ENCODE measurements at places on chromosomes 7 and 10.

- DNase-seq: no peak
Observed at GRCh38 chr7:106421181-106421762, 136.5 kb upstream of the NAMPT start.

GRCh38 chr10:132899054-132899750, 43.2 kb downstream of the CFAP46 start:
- DNase-seq: no peak

DNA sequence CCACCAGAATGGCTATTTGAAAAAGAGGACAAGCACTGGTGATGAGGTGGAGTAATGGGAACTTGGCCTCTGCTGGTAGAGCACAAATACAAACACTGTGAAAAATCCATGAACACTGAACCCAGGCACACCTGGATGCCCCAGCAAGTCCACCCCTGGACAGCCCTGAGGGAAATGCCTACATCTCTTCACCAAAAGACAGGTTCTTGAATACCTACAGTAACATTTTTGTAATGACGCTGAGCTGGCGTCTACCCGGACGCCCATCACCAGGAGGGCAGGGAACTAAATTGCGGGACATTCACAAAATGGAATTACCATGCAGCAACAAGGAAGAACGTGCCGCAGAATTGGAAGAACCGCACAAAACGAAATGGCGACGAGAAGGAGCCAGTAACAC, 70.5 kb downstream of the GNA12 start:
- no peak for DNase-seq

GRCh38 chr10:21014141-21014540, 117.0 kb upstream of the NEBL start:
- no peak for DNase-seq

DNA sequence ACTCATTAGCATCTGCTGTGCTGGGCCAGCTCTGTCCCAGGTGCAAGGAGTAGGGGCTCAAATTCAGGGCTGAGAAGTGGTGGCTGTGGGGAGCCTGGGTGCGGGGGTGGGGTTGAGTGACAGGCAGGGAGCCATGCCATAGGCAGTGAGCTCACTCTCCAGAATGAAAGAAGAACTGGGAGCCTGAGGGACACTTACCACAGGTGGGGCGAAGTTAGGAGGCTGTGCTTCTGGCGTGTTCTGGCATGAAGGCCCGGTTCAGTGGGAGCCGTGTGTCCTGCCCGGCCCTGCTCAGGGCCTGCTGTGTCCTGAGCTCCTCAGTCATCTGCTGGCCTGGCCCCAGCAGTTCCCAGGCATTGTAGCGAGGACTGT, 62.5 kb downstream of the MKI67 start:
- peak; percentile 68 for DNase-seq

- no peak for DNase-seq
Observed at GRCh38 chr10:3265088-3265487, 92.5 kb upstream of the PITRM1 start.

DNA sequence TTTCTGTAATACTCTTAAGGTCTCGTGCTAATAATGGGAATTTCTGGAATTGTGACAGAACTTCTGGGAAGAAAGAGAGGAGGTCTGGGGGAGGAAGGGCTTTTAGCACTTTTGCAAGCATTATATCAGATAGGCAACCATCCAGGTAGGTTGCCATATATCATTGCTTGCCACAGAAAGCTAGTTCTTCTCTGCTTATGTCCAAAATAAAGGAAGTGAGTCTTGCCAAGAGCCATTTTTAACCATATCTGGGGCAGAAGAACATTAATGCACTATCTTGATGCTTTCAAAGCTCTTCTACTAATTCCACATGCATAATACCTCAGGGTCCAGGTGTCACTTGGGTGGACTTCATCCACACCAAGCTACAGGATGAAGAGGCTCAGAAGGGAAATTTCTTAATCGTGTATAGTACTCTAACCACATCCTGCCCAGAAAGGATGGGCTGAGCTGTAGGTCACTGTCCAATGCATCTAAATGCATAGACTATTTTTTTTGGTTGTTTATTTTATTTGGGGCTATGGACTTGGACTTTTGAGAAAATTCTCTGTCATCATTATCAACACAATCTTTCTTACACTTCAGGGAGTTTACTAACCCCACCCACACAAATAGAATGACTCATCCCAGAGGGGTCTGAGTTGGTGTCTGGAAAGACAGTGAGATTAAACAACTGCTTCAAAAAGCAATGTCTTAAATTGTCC, 68.9 kb upstream of the ADO start:
- DNase-seq: peak; percentile 25

DNA sequence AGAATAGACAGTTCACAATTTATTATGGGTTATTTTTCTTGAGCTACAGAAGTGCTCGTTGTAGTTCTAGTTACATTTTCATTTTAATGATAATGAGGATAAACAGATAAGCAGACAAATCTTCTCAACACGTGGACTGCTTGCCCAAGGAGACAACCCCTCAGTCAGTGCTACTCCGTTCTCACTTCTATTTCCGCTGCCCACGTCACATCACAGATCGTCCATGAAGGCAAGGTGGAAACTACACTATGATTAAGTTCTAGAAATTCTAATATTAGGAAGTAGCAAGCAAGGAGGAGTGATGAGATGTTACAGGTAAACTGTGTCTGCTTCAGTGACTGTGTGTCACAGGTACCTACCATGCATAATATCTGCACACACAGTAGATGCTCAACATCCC, 210.5 kb downstream of the CHCHD3 start:
- no peak for DNase-seq

DNA sequence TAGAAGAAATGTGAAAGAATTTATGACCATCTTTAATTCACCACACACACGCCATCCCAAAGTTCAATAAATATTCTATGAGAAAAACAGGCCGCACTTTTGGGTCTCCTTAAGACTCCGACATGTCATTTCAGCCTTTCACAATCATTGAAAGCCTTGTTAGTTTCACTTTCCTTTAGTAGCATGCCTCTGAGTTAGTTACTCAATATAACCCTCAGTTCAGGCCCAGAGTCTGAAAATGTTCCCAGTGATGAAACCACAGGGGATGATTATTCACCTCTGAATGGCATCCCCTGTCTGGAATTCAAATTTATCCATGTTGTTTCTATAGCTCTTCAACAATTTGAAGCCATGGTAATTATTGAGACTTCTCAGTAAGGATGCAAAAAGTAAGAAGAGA, 278.1 kb upstream of the NRP1 start:
- no peak for DNase-seq

DNA sequence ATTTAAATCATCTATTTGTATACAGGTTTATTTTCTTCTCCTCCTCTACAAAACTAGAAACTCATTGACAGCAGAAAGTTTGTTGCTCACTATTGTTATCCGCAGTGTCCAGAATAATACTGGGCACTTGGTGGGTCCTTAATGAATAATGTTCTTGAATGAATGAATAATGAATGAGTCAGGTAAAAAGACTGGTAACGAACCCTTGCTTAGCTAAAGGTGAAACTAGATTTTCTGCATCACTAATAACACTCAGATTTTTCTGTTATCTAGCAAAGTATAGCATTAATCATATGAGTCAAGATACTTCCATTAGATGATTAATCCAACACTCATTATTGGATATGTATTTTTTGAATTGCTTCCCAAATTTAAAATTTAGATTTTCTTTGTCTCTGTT, 953.2 kb downstream of the SORCS3 start:
- DNase-seq: no peak

DNA sequence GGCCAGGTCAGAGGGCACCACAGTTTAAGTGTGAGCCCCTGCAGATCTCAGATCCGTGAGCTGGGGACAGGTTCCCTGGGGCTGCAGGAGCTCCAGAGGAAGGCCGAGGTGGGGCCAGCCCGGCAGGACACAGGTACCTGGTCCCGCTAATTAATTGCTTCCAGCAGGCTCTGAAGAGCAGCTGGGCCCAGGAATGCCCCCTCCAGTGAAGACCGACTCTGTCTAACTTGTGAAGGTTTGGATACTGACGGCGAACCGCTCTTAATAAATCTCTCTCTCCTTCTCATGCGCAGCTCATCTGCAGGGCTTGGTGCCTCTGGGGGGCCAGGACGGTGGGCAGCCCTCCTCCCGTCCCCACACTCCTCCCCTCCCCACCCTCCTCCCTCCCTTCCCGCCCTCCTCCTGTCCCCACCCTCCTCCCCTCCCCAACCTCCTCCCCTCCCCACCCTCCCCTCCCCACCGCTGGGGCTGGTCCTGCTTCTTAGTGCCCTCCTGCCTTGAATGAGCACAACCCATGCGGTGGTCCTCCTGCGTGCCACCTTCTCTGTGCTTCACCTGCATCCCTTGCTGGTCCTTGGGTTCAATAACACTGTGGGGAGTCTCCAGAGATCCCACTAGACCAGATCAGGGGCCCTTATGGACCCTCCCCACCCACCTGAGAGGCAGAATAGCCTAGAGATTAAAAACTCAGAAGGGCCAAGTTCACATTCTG, 38.3 kb downstream of the PDGFA start:
- no peak for DNase-seq

DNA sequence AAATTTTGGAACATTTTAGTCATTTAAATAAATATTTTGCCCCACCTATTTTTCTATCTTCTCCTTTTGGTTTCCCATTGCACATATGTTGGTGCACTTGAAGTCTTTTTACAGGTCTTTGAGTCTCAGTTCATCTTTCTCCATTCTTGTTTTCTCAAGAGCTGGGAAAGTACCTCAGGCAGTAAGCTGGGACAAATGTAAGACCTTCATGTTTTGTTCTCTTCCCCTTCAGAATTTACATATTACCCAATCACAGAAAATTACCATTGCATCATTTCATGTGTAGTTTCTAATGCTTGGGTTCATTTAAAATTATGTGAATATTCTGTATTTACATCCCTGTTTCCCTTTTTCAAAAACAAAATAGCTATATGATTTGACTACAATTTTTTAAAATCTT, 1150.0 kb upstream of the POT1 start:
- no peak for DNase-seq

DNA sequence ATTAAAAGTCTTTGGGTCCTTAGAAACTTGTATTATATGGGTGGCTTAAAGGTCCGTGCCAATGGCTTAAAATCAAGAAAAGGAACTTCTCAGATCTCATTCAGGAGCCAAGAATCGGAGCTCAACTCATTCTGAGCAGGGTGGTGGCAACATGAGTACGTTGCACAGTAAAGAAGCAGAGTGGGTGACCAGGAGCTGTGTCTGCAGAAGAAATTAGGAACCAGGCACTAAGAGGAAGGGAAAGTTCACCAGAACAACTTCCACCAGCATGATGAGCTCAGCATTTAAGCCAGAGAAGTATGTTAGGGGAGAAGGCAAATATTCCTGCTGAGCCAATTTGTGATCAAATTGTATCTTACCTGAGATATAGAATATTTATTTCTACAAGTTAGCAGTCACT, 236.0 kb upstream of the NRP1 start:
- no peak for DNase-seq

GRCh38 chr7:105999256-105999655, 36.2 kb downstream of the CDHR3 start:
- DNase-seq: no peak

DNA sequence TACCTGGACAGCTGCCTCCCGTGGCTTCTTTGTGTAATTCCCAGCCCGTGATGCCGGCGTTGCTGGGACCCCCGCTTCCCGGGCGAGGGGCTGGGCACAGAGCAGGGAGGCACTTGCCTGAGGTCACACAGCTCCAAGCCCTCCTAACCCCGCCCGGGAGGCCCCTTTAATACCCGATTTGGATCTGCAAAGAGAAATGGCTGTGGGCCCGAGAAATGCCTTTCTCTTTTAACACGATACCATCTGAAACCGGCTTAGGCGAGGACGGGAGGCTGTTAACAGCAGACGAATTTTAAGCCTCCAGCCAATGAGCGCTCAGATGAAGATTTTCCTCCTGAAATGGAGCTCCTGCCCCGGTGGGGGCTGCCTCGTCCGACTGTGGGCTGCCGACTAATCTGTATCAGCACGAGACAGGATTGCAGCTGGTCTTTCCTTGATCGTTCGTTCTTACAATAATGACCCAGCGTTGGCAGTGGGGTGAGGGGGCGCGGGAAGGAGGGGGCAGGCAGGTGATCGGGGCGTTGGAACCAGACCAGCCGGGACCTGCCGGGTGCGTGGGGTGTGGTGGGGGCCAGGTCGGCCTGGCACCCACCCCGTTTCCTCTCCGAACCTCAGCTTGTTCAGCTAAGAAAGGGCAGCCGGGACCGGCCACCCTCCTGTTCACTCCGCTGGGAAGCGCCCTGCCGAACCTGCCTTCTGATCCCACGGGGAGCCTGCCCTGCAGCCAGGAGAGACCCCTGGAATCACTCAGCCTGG, 36.2 kb upstream of the FOXL3 start:
- DNase-seq: no peak

GRCh38 chr7:21941611-21942141, 4.0 kb downstream of the CDCA7L start:
- peak; percentile 74 for DNase-seq

- no peak for DNase-seq
Observed at GRCh38 chr7:42263971-42264370, 27.0 kb upstream of the GLI3 start.

GRCh38 chr10:72615970-72616369, 9.9 kb downstream of the MICU1 start:
- DNase-seq: no peak

Measured in NAMALWA (cell line).